ENCODE measurements at places on chromosomes 2 and 18. TPM values are rescaled to one million over a fixed set of nuclear protein-coding genes. Genes with fewer than 3 reads are reported as not detected.

The KRTCAP3 gene
- total RNA-seq: 3.5 TPM

The SPC25 gene
- 17.9 TPM for total RNA-seq

The SERPINB3 gene
- total RNA-seq: not detected

The GAL3ST2 gene
- 0.51 TPM for total RNA-seq

The ASB18 gene
- not detected for total RNA-seq

The PLB1 gene
- 0.75 TPM for total RNA-seq

The DAPL1 gene
- total RNA-seq: not detected

The CDCA7 gene
- 115 TPM for total RNA-seq

The GDF7 gene
- 0.10 TPM for total RNA-seq

- peaks cover 46% of the 10 kb centered on the region for H3K27me3 ChIP-seq
- no peak for DNase-seq
- H3K27ac ChIP-seq: no peak overlapping the region
- peaks cover 18% of the 10 kb centered on the region for H3K4me1 ChIP-seq
- no peak overlapping the region for H3K4me3 ChIP-seq
Measured at GRCh38 chr2:176652300-176653182, 383.3 kb downstream of the MTX2 start.

DNA sequence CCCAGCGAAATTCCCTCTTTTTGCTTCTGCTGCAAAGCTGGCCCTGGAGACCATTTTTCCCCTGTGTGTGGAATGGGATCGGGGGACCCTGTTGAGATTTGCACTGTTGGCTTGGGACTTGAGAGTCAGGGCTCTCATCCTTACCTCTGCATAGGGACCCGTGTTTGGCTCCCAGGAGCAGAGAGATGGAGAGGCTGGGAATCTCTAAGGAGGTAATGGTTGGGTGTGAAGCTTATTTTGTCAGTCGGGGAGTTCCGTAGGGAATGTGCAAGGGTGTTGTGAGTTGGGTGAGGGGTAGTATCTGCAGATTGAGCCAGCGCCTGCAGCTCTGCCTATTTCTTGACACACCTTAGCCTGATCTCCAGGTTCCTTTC is 4.5 kb downstream of the GATA6 start:
- H3K27ac ChIP-seq: no peak overlapping the region
- no peak overlapping the region for H3K4me3 ChIP-seq
- no peak for DNase-seq
- H3K4me1 ChIP-seq: no peaks in the 10 kb centered on the region

DNA sequence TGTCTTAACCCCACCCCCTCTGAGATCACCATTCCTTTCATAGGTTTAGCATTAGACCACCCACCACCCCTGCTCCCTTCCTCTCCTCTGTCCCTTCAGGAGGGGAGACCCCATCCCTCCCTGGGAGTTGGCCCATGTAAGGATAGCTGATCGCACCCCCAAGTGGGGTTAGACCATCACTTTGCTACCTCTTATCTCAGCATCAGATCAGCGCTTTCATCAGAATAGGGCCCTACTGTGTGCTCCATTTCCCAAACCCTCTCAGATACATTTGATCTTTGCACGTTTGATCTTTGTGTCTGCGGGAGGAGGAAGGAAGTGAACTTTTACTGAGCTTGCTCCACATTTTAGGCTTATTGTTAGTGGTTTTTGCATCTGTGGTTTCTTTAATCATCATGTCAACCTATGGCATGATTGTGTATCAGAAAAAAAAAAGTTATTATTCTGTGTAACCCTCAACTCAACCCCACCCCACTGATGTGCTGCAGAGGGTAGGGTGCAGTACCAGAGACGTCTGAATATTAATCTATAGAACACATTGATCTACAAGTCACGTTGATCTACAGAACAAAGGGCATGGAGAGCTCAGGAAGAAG is 81.2 kb downstream of the PDCL3 start:
- peaks cover 18% of the 10 kb centered on the region for H3K4me1 ChIP-seq
- H3K27me3 ChIP-seq: peaks cover 3% of the 10 kb centered on the region
- H3K27ac ChIP-seq: no peak overlapping the region
- H3K4me3 ChIP-seq: no peak overlapping the region

DNA sequence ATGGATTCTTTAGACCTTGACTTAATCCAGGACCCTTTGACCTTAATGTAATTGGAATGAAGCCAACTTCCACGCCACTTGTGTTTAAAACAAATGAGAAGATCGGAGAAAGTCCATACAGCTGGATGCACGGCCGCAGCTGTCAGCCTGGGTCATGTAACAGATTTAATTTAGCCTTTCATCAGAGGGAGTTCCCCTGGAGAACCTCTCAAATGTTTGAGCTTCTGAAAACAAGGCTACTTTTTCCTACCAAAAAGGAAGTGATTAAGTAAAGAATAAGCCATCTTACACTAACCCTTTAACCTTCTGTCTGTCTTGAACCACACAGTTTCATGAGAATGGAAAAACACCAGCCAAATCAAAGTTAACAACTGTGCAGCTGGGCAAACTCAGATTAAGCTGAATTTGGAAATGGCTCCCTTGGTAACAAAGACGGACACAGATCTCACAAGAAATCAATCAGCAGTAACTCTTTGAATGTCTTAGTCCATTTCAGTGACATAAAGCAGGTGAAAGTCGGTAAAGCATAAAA is 103.6 kb downstream of the DOCK10 start:
- DNase-seq: no peak
- H3K4me1 ChIP-seq: peaks cover 81% of the 10 kb centered on the region
- peak overlapping the region; percentile 91 for H3K27ac ChIP-seq
- no peaks in the 10 kb centered on the region for H3K27me3 ChIP-seq

GRCh38 chr2:177545981-177546585 is 153.5 kb downstream of the AGPS start:
- H3K36me3 ChIP-seq: peaks cover 7% of the 10 kb centered on the region
- H3K4me3 ChIP-seq: no peak overlapping the region
- peaks cover 39% of the 10 kb centered on the region for H3K4me1 ChIP-seq
- no peak overlapping the region for H3K27ac ChIP-seq
- DNase-seq: no peak

- no peaks in the 10 kb centered on the region for H3K27me3 ChIP-seq
- H3K27ac ChIP-seq: no peak overlapping the region
- H3K4me1 ChIP-seq: no peaks in the 10 kb centered on the region
- no peak for DNase-seq
- no peaks in the 10 kb centered on the region for H3K36me3 ChIP-seq
Measured at GRCh38 chr18:42675810-42676209, 439.7 kb downstream of the RIT2 start.

DNA sequence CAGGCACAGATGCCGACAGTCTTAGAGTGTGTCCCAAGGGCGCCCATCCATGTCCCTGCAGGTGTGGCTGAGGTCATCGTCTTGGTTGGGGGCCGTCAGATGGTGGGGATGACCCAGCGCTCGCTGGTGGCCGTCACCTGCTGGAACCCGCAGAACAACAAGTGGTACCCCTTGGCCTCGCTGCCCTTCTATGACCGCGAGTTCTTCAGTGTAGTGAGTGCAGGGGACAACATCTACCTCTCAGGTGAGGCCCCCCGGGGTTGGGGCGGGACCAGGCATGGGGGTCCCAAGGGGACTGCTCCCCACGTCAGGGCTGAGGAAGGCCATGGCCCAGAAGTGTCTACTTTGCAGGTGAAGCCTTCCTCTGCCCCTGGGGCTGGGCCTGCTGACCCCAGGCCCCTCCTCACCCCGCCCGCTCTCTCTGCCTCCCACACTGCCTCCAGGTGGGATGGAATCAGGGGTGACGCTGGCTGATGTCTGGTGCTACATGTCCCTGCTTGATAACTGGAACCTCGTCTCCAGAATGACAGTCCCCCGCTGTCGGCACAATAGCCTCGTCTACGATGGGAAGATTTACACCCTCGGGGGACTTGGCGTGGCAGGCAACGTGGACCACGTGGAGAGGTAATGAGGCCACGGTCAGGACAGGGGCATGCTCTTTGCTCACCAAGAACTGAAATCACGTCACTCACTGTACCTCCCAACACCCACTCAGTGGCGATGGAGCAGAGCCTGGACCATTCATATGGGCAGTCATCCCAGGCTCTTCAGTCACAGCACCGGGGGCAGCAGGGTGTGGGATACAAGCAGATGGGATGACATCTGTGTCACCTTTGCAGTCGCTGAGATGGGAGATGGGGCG is 230.8 kb downstream of the ATAD2B start:
- DNase-seq: no peak
- peaks cover under 1% of the 10 kb centered on the region for H3K36me3 ChIP-seq
- no peak overlapping the region for H3K27ac ChIP-seq
- no peak overlapping the region for H3K4me3 ChIP-seq

DNA sequence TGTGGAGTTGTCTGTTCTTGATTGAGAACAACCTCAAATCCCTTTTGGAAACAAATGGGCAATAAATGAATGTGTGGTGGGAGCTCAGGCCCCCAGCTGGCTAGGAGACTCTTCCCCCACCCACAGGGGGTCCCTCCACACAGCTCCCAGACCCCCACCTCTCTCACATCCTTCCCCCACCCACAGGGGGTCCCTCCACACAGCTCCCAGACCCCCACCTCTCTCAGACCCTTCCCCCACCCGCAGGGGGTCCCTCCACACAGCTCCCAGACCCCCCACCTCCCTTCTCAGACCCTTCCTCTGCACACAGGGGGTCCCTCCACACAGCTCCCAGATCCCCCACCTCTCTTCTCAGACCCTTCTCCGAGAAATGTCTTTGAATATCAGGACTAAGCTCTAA is 79.0 kb upstream of the CTDP1 start:
- H3K4me1 ChIP-seq: no peaks in the 10 kb centered on the region
- H3K36me3 ChIP-seq: no peaks in the 10 kb centered on the region
- H3K27me3 ChIP-seq: peaks cover 2% of the 10 kb centered on the region
- no peak for DNase-seq

DNA sequence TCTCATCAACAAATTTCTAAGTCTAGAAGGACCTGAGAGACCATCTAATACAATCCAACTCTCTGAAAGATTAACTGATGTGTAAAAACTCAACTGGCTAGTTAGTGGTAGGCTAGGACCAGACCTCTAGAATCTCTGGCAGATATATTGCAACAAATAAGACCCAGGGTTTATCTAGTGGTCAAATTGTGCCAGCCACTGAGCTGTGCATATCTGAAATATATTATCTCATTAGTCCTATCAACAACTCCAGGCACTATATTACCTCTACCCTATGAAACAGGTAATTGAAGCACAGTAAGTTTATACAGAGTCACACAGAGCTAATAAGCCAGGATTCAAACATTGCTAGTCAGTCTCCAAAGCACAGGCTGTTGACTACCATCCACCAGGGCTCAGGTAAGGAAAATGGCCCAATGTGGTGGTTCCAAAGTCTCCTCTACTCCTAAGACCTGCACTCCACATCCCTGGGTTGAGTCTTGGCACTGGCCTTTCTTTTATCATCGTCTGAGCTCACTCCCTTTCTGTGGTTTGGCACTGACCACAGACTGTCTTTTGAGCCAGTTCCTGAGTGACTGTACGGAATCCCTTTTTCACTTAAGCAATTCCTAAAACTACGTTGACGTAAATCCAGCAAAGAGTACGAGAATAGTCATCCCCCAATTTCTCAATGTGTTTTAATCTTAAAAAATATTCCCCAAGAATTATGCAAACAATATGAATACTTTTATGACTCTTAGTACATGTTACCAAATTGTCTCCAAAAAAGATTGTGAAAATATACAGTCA is 11.9 kb upstream of the PID1 start:
- DNase-seq: no peak
- no peaks in the 10 kb centered on the region for H3K36me3 ChIP-seq
- H3K4me3 ChIP-seq: no peak overlapping the region

GRCh38 chr2:8469709-8470493 is 212.0 kb upstream of the ID2 start:
- H3K27me3 ChIP-seq: no peaks in the 10 kb centered on the region
- peaks cover 8% of the 10 kb centered on the region for H3K36me3 ChIP-seq
- H3K27ac ChIP-seq: no peak overlapping the region
- no peak for DNase-seq
- H3K4me3 ChIP-seq: no peak overlapping the region

GRCh38 chr2:100135415-100135814 is 7.0 kb downstream of the AFF3 start:
- H3K27me3 ChIP-seq: peaks cover 14% of the 10 kb centered on the region
- DNase-seq: no peak
- H3K4me3 ChIP-seq: no peak overlapping the region
- H3K36me3 ChIP-seq: no peaks in the 10 kb centered on the region
- H3K27ac ChIP-seq: no peak overlapping the region
- peaks cover 17% of the 10 kb centered on the region for H3K4me1 ChIP-seq

Measured in activated T-helper 1 cell treated with anti-CD3 and anti-CD28 coated beads, Interleukin-12 subunit alpha, Interleukin-12 subunit beta, Interleukin-2, Interleukin-4 antibody, amounts not matched to agents 30 ng/mL and 10 ng/mL and 1 ng/mL, durations not matched to agents 14 hours and 24 hours and 36 hours (primary cell).